NCI-H510A treated with DMSO at 0.1 percent for 48 hours (cell line): ENCODE measurements at places on chromosomes 5 and 9.

DNA sequence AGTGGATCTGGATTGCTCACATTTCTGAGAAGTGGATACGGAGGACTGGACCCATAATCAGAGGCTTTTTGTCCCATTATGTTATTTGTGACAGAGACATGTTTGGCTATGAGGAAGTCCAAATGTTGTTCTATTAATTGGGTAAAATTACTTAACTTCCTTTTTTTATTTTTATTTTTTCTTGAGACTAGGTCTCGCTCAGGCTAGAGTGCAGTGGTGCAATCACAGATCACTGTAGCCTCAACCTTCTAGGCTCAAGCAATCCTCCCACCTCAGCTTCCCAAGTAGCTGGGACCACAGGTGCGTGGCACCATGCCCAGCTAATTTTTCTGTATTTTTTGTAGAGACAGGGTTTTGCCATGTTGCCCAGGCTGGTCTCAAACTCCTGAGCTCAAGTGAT is 11.9 kb upstream of the PGGT1B start:
- no peak for DNase-seq

GRCh38 chr5:77662635-77663034 is 24.1 kb upstream of the OTP start:
- DNase-seq, result no peak

DNA sequence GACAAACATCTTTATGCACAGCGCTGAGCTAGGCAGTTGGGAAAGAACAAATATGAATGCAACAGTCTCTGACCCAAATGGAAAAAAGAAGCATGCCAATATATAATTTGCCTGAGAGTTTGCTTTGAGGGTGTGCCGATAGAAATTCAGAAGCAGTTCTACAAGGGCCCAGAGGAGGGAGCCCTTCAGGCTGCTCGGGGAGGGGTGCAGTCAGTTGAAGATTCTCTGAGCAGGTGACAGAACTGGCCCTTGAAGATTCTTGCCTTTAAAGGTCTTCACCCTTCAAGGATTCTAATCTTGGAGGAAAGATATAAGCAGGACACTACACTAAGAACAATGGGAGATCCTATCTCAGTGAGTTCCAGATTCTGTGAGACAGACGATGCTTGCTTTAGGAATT is 3.7 kb upstream of the PAPPA start:
- peak; percentile 5 for DNase-seq

- DNase-seq, result no peak
These were observed 616 bp downstream of the ABL1 start for GRCh38 chr9:130835441-130836298.

DNA sequence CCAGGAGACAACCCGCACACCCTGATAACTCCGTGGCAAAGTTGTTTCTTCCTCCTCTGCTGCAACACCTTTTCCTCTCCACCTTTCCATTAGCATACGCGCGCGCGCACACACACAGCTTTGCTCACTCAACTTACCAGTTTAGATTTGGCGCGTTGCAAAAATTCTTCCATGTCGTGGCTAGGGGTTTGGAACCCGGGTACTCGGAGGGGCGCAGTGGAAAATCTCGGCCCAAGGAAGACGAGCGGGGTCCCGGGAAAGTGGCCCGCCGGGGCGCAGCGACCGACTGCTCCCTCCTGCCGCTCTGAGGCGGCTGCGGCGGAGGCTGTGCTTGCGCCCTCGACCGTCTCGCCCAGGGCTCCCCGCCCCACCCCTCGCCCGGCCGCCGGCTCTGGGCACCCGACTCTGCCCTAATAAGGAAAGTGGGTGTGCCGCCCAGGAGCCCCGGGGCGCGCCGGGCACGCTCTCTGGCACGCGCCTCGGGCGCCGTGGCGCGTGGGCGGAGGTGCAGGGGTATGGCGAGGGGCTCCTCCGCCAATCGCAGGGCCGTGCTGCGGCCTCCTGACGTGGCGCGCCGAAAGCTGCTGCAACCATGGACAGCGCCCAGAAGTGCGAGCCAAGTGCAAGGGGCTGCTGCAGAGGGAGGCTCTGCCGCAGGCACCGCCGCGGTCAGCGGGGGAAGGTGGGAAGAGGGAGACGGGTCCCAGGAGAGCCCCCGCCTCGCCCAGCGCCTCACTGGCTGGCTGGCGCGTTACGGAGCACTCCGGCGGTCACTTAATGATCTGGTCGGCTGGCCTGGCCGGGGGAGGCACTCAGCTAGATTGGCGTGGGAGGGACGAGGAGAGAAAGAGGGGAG is at the start of gene PRUNE2:
PRUNE2 (minus strand) TSS at position 324 of the 856 bp plus-strand sequence; CDS start at position 173, 151 bp downstream.
- peak; percentile 82 for DNase-seq

GRCh38 chr5:37738057-37738691 is 101.7 kb downstream of the GDNF start:
- peak; percentile 20 for DNase-seq

DNA sequence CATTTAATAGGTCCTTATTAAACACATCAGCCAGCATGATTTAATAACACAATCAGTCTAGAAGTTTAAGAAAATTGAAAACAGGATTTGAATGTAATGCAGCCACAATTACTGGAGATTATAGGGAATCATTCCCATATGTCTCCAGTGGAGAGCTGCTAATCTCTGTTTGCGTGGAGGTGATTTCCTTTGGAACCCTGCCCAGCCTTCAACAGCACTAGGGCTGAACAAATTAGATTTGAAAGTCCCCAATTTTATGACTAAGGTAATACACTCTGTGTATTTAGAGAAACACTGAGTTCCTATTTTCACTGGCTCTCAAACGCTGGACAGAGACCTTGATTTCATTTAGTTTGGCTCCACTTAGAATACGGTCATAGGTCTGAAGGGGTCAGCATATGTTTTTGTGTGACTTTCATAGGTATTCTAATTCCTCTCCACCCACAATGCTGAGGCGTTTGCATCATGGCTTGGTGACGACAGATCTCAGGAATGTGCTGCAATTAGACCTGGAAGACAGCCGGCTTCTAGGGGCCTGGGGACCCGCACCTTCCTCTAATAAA is 508.3 kb downstream of the EBF1 start:
- no peak for DNase-seq

- DNase-seq, result no peak
These were observed 173.5 kb downstream of the ZNF608 start for GRCh38 chr5:124572971-124573370.

GRCh38 chr9:93480728-93481324 is 27.4 kb upstream of the FAM120AOS start:
- DNase-seq, result no peak

- no peak for DNase-seq
These were observed 16.9 kb upstream of the NANS start for GRCh38 chr9:98039607-98040017.

DNA sequence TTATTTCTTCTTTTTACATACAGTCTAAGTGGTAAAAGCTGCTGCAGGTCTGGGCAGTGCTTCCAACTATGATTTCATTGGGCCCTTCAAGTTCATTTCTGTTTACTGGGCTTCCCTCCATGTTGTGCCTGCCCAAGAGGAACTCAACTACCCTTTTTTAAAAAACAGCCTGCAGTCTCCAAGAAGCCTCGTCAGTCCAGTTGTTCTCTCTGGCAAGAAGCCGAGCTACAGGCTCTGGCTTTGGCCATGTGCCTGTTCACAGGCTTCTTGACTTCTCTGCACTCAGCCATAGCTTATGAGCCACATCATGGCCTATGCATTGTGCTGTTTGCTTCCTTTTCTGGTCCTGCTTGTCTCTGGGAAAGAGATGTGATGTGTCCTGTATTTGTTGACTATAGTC is 119.7 kb upstream of the PJA2 start:
- no peak for DNase-seq

GRCh38 chr5:68015381-68016302 is 199.9 kb upstream of the PIK3R1 start:
- DNase-seq, result no peak

DNA sequence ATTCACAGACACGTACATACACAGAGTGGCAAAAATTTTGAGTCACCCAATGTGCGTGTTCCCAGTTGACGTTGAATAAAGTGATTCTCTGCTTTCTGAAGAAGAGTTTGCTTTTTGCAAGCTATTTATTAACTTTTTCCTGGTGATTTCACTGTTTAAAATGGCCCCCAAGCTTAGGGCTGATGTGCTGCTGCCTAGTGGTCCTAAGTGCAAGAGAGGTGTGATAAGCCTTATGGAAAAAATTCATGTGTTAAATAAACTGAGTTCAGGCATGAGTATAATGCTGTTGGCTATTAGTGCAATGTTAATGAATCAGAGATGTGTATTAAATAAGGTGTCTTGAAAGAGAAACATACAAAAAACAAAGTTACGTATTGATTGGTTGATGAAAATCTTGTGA is 16.9 kb downstream of the CSNK1G3 start:
- DNase-seq, result no peak

GRCh38 chr5:179436321-179437122 is 91.3 kb upstream of the ADAMTS2 start:
- DNase-seq, result no peak

- no peak for DNase-seq
These were observed 25.9 kb downstream of the ROPN1L start for GRCh38 chr5:10467281-10468198.

- no peak for DNase-seq
These were observed 1.1 kb downstream of the CNOT6 start for GRCh38 chr5:180495292-180495691.

GRCh38 chr9:68643901-68644809 is 60.9 kb upstream of the PIP5K1B start:
- no peak for DNase-seq

- no peak for DNase-seq
These were observed 3.4 kb downstream of the RPL37 start for GRCh38 chr5:40831346-40832210.

- DNase-seq, result no peak
These were observed 614.7 kb downstream of the PRELID2 start for GRCh38 chr5:145220481-145220880.

GRCh38 chr5:66553916-66554575 is 42.1 kb upstream of the MAST4 start:
- no peak for DNase-seq

- no peak for DNase-seq
These were observed 49.0 kb downstream of the TEX10 start for GRCh38 chr9:100303747-100304146.

DNA sequence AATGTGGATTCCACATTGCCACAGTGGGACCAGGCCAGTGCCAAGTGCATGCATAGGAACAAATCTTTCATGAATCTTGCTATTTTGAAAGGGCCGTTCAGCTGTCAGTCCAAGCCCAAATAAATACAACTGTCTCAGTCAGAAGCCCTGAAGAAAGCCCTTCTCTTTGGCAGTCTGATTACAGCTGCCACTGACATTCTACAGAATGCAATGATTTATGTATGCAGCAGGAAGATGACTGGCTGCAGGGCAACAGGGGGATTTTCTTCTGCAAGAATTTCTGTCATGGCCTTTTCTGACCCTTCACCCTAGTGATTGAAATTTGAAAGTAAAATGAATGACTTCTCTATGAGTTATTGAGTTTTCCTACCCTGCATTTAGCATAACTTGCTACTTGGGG is 86.7 kb upstream of the FER start:
- no peak for DNase-seq

DNA sequence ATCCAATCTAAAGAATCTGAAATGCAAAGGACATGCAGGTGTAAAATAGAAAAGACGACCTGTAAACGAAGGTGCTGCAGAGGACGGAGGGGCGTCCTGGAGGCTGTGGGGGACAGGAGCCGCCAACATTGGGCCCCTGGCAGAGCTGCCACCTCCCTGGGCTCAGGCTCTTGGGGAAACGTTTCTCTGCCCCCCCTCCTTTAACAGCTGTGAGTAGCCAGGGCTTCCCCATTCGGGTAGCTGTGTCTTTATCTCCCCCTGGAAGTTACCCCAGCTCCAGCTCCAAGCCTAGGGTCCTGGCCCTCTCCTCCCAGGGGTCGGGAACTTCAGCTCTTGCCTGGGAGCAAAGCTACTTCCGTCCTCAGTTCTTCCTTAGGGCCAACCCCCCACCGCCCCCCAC is 51.5 kb downstream of the PSD2 start:
- no peak for DNase-seq

- DNase-seq, result no peak
These were observed 16.6 kb downstream of the STOM start for GRCh38 chr9:121353241-121354061.

DNA sequence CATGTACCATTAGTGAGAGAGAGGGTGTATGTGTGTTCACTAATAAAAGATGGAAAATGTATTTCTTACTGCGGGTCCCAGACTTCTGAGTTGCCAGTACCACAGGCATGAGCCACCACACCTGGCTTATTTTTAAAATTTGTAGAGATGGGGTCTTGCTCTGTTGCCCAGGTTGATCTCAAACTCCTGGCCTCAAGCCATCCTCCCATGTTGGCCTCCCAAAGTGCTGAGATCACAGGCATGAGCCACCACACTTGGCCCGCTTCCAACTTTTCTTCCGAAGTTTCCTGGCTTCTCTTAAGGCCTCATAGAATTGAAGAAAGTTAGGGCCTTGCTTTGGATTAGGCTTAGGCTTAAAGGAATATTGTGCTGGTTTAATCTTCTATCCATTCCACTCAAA is 40.4 kb upstream of the F2RL2 start:
- DNase-seq, result no peak

- DNase-seq, result no peak
These were observed 1.6 kb downstream of the ECM2 start for GRCh38 chr9:92534204-92534603.

DNA sequence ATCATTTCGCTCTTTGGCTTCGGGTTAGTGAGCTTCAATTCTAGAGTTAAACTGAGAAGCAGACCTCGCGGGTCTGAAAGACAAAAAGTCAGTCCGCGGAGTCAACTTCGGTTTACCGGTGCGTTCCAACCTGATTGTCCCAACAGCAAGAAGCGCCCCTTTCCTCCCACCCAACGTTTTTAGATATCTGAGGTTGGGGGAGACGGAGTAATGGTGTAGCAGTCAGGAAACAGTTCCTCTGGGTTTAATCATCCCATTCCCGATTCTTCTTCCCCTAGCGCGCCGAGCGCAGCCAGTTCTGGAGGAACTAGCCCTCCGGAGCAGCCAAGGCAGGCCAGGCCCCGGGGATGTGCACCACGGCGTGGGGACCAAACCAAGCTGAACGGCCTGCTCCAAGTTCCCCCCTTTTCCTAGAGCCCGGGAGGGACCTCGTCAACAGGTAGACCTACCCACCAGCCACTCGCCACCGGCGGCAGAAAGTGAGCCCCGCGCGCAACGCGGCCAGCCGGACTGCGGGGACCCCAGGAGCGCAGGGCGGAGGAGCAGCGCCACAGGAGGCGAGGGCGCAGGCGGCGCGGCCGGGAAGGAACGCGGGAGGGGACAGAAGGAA is 622 bp upstream of the ISL1 start:
- peak; percentile 55 for DNase-seq

DNA sequence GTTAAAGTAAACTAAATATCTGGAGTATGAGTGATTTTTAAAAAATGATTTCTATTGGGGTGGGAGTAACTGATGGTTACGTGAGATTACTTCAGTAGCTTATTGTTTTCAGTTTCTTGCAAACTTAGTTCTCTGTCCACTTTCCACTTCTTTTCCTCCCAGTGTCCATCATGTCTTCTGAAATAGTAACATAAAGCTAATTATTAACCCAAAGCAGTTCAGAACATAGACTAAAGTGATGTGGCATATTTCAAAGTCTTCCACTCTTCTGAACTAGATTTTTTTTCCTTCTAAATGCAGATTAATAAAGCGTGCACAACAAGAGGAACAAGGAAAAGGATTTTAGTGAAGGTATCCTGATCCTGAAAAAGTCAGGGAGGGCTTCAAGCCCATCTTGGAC is 114.1 kb downstream of the MAN2A1 start:
- DNase-seq, result no peak

GRCh38 chr5:77960305-77960704 is 184.2 kb upstream of the TBCA start:
- no peak for DNase-seq

- no peak for DNase-seq
These were observed 306.3 kb downstream of the TLE4 start for GRCh38 chr9:79877943-79878602.
